ENCODE measurements at places on chromosomes 7 and 10.

DNA sequence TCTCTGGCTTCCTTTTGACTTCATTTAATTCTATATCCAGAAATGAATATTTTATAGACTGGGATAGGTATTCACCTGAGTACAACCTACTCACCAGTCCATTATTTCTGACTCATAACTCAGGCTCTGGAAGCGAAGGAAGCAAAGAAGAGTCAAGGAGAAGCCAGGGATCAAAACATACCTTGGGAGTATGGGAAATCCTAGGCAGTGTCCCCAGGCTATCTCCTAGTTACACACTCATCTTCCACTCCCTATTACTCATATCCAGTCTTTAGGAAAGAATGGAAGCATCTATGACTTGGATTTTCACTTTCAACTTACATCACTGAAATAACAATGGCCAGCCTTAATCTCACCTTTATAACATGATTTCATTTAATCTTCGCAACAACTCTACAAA, 40.9 kb upstream of the ELAPOR2 start:
- DNase-seq, result no peak

- no peak for DNase-seq
Observed at GRCh38 chr7:37289367-37289766, 159.3 kb downstream of the ELMO1 start.

GRCh38 chr10:77318739-77319138, 318.9 kb downstream of the KCNMA1 start:
- DNase-seq, result no peak

GRCh38 chr10:43231523-43232078, 35.3 kb downstream of the RASGEF1A start:
- no peak for DNase-seq

DNA sequence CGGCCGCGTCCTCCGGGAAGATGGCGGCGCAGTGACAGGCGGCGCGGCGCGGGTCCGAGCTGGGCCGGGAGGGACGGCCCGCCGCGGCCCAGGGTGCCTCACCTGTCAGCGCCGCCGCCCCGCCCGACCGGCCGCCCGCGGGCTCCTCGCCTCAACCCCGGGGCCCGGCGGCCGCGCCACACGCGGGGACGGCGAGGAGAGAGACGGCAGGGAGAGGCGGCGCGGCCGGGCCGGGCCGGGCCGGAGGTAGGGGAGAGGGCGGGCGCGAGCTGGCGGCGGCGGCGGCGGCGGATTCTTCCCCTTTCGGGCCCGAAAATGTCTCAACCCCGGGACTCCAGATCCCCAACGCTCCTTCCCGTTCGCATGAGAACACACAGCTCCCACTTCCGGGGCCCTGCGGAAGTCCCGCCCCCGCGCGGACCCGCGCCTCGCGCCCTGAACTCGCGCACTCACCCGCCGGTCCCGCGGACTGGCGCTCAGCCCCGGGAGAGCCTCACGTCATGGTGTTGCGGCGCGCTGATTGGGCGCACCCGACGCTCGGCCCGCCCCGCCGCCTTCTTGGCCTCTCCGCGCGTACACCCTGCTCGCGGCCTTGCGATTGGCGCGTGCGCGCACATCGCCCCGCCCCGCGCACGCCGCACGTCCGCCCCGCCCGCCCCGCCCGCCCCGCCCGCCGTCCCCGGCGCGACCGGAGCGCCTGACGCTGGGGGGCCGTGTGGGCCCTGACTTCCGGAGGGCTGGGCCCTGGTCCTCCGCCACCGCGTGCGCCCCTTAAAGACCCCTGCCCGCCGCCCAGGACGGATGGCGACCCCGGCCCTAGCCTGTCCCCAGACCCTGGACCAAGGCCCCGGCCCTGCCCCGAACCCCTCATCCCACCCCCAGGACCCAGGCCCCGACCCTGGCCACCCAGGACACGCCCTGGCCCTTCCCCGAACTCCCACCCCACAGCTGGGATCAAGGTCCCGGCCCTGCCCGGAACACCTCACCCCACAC, at the start of gene LARP4B:
LARP4B (minus strand) TSS at position 380 of the 993 bp plus-strand sequence. CDS start 45,984 bp downstream, outside the sequence.
- peak; percentile 94 for DNase-seq

GRCh38 chr7:64515330-64515729, 47.5 kb downstream of the ZNF680 start:
- no peak for DNase-seq

GRCh38 chr10:17029581-17030271, 99.9 kb downstream of the CUBN start:
- peak; percentile 66 for DNase-seq

GRCh38 chr7:131000873-131001272, 266.9 kb upstream of the KLF14 start:
- DNase-seq, result no peak

GRCh38 chr10:12405342-12406320, 56.3 kb downstream of the CAMK1D start:
- DNase-seq, result no peak

DNA sequence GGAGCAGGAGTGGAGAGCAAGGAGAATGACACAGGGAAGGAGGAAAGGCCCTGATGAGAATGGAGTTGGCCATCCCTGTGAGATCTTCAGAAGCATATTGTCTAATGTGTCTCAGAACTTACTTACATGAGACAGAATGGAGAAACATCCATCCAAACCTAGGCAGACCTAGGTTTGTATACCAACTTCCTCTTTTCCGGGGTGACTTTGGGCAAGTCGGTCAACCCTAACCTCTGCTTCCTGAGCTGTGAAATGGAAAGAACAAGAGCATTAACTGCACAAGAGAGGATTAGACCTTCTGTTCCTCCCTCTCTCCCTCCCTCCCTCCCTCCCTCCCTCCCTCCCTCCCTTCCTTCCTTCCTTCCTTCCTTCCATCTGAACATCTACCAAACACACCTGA, 4.5 kb downstream of the GHRHR start:
- DNase-seq, result no peak

- no peak for DNase-seq
Observed at GRCh38 chr7:91267171-91267955, 3.1 kb downstream of the FZD1 start.

DNA sequence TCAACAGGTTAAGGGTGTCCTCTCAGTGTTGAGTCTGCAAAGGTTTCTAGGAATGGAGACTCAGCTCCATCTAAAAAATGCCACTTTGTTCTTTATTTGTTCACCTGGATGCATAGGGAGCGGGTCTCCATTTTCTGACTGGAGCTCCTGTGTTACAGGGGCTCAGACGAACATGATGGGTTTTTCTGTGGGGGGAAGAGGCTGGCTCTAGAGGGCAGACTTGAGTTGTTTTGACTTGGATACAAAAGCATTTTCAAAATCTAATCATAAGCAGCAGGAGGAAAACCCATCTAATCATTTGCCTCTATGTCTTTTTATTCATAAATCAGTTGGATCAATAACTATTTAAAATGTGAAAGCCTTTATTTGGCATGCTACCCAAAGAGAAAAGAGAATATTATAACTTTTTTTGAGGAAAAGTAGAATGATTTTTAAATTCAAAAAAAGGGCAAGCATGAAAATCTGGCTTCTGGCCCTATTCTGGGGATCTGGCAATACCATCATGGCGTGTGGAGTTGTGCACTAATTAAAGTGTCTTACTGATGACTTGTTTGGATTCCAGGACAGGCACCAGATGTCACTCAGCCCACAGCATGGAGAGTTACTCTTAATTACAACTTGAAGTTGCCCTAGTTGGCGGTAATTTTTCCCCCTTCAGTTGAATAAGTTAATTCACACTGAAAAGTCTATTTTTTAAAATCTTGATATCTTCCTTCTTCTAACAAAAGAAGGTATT, 594.9 kb downstream of the REEP3 start:
- no peak for DNase-seq

DNA sequence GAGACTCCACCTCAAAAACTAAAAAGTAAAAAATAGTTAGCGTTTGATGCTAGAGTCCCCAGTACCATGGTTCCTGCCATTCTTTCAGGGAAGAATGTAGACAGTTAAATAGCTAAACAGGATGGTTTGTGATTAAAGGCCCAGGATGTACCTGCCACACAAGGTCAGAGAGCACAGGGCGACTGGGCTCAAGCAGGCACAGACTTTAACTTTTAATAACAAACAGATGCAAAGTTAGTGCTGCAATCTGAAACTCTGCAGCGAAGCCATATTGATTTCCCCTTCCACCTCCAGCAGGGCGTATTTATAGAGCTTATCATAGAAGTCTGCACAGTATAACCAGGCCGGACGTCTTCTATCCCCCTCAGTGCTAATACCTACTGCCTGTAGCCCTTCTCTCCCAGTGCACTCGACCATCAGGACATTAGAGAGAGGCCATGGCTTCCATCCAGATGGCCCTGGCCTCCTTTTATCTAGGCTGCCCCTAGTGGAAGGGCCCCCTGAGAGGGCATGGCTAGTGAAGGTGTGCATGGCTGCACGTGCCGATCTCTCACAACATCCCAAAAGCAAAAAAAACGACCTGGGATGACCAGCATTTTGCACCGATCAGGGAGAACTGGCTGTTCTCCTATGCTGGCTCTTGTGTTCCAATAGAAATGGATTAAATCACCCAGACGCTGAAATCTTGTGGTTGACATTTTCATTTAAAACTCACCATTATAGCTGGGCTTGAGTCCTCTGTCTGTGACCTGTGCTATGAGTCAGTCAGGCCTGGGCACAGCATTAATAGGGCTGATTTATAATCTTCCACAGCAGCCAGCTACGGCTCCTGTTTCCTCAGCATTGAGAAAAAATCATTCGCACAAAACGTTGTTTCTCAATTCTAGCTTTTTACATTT, 7.6 kb upstream of the BAG3 start:
- no peak for DNase-seq

- no peak for DNase-seq
Observed at GRCh38 chr10:50512214-50512595, 111.6 kb downstream of the SGMS1 start.

- DNase-seq, result no peak
Observed at GRCh38 chr10:3850999-3851937, 66.3 kb upstream of the KLF6 start.

GRCh38 chr10:129621693-129622092, 154.7 kb downstream of the MGMT start:
- DNase-seq, result no peak

DNA sequence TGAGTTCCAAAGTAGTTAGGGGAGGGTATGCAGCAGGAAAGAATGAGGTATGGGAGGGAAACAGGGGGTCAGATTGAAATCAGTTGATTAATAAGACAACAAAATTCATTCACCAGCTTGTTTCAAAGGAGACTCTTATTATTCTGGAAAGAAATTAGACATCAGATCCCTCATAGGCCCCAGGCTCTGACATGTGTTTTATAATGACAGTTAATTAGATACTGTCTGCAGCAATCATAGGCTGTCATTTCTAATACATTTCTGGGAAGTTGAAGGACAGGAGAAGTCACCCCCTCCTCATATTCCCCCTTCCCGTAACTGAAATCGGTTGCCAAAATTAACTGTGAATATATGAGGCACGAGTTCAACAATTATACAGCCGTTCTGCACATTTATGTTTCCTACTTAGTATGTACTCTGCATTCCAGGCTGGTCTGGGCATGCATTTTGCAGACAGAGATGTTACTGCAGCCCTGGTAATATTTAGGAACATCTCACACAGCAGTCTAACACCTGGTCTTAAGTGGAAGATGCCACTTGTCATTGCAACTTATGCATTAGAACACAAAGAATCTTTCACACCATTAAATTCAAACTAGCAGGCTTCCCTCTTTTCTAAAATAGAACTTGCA, 355.2 kb upstream of the LRGUK start:
- no peak for DNase-seq

DNA sequence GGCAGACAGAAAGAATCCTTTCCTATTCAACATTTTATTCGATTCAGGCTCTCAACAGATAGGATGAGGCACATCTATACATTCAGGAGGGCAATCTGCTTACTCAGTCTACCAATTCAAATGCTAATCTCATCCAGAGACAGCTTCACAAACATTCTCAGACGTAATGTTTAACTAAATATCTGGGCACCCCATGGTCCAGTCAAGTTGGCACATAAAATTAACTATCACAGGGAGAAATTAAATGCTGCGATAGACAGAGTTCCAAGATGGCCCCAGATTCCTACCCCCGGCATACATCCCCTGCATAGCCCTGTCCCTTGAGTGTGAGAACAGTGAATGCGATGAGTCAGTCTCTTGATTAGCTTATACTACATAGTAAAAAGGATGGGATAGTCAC, 184.3 kb downstream of the FGFR2 start:
- DNase-seq, result no peak

- DNase-seq, result no peak
Observed at GRCh38 chr7:95199779-95200558, 124.4 kb downstream of the PON1 start.

DNA sequence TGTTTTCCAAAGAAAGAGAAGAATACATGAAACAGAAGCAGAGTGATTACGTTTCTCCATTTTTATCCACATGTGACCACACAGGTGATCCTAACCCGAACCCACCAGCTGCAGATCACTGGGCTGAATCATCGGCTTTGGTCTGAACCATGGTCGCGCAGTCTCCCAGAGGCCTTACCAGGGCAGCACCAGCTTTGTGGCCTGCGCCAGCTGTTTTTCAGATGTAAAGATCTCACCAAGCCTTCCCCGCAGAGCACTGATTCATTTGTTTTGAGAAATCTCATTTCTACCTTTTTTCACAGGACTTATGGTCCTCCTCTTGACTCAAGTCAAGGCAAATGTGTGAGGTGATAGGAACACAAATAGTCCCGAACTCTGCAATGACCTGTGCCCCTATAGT, 207.0 kb upstream of the PPP2R2D start:
- no peak for DNase-seq

DNA sequence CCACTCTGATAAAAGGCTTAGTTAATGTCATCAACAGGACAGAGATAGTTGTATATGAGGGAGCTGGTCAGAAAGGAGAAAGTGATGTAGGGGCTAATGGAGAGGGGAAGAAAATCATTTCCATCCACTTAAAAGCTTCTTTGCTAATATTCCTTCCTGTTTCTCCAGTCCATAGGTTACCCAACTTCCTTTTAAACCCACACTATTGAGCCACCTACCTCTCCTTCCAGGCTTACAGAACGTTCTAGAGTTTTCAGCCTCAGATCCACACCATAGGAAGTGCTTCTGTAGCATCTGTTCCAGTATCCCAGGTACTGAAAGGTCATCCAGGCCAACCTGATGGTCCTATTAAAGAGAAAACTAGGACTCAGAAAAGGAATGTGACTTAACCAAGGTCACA, 28.2 kb downstream of the STRIP2 start:
- DNase-seq, result no peak

GRCh38 chr7:1650363-1651030, 19.6 kb upstream of the ELFN1 start:
- DNase-seq, result no peak

DNA sequence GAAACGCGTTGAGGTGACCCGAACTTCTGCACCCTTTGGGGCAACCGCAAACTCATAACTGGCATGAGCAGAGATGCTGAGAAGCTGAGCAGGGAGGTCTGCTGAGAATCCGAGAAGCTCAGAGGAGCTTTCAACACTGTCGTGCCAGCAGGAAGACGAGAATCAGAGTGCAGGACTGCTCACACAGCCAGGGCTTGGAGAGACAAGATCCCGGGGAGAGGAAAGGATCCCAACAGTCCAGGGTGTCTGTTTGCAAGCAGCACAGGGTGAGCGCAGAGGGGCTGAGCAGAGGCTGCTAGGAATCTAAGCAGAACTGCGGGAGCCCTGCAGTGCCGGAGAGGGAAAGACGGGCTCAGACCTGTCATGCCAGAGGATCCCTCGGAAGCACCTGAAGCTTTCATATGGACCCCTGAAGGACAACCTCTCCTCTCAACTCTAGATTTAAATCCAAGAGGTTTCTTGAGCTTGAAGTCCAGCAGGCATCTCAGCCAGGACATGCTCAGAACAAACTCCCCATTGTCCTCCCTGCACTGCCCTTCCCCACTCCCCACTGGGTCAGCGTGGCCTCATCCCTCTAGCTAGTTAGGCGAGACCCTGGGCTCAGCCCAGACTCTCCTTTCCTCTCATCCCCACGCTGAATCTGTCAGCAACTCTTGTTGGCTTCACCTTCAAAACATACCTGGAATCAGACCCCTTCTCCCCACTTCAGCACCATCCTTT, 40.7 kb downstream of the FOXL3 start:
- no peak for DNase-seq

Measured in stimulated activated CD4-positive, alpha-beta T cell treated with anti-CD3 and anti-CD28 coated beads, Interleukin-12 subunit alpha, Interleukin-12 subunit beta, amount 100 ng/mL, for 48 hours (primary cell).